ENCODE measurements at places on chromosomes 1 and 21.
A peak's percentile ranks its signal among the peaks of the same experiment; 100 is the strongest.

- DNase-seq = no peak
Observed at GRCh38 chr1:4965346-4966075, 311.1 kb downstream of the AJAP1 start.

DNA sequence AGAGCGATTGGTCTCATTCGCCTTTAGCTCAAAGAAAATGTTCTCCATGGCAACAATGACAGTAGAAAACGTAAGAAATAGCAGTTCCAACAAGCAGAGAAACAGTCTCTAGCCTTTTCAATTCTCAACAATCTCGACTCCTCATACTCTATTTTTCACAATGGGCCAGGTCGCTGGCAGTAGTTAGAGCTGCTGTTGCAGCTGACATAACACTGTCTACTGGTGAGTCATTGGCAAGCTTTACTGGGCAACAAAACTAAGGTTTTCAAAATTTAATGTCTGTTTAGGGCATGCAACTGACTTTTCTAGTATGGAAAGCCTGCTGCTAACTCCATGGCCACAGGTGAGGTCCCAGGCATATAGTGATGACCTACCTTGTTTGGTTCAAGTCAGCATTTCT, 221.1 kb upstream of the KAZN start:
- DNase-seq = no peak

DNA sequence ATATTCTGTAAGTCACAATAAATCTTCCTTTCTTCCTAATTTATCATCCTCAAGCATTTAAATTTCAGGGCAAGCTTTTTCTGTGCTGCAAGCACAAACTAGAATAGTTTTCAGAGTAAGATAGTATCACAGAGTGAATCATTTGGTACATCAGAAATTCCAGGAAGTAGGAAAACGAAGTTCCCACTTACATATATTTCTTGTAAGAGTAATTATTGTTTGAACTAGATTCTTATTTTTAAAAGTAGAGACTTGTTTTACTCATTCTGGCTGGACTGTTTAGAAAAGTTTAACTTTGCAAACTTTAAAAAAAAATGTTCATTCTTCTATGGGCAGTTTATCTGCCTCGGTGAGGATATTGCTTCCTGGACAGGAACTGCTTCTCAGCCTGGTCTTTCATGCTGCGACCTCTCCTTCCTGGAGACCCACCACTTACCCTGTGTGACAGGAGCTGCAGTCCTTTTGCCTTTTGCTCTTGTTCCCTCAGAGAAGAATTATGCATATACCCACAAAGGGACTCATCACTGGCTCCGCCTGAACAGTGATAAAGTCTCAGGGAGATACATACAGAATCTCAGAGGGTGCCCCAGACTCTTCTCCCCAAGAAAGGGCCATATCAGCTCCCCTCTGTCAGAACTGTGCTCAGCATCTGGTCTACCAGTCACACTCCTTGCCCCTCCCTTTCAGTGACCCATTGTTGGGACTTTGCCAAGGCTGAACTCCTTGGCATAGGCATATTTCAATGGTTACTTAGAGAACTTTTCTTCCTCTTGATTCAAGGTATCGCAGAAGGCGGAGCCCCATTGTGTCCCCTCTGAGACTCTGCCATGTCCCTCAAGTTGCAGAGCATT, 102.7 kb upstream of the CD55 start:
- peak; percentile 14 for DNase-seq

DNA sequence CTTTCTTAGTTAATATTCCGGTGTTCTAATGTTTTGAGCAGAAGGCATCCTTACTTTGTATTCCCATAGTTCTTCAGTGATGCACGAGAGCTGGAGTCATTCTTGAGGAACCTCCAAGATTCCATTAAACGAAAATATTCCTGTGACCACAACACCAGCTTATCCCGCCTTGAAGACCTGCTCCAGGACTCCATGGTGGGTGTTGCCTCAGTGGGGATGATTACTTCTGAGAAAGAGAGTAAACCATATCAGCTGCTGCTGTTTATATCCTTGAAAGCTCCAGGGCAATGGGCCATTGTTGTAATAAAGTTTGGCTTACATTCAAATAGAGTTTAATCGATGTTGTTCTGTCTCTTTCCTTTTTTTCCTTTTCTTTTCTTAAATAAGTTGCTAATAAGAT, 93.1 kb downstream of the MACF1 start:
- no peak for DNase-seq

DNA sequence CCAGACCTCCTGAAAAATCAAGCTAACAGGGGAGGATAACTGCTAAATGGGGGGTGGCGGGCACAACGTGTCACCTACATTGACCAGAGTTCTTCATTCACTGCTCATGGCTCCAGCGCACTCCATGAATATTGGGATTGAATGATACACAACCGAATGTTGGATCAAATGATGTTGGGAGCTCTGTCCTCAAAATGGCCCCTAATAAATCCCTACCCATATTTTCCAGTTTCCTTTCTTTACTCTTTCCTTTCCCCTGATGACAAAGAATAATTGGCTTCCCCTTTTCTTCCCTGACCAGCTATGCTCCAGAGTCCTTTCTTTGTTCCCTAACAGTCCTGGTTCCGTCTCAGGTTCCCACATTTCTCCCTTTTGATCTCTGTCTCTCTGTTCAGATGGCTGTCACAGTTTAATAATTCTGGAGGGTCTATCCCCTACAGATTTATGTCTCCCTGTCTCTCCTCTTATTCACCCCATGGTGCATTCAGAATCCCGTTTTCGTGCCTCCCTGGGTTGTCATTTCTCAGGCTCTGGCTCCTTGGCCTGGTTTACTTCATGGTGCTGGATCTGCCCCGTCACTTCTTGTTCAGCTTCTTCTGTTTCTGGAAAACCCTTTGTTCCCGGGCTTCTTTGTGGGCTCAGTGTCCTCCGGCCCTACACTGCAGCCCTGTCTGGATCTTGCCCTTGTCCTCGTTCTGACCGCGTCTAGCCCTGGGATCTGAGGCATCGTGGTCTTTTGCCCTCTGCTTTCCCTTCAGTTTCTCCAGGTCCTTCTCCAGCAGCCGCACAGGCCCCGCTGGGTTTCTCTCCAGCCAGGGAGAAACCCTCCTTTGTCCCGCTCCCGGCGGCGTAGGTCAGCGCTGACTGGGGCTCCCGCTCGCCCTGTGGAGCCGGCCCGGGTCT, 78.3 kb downstream of the NDUFS5 start:
- peak; percentile 68 for DNase-seq

- no peak for DNase-seq
Observed at GRCh38 chr1:153610811-153611301, 2.1 kb downstream of the S100A16 start.
